Right lung (tissue), 10 donors: ENCODE measurements at places on chromosomes 1 and 21. TPM values are rescaled to one million over a fixed set of nuclear protein-coding genes. Genes with fewer than 3 reads are reported as not detected.

GFI1 gene
- polyA plus RNA-seq: 0.48 TPM

CHIA gene
- polyA plus RNA-seq: 3.9 TPM

LRRIQ3 gene
- polyA plus RNA-seq: 2.0 TPM

ADAM30 gene
- polyA plus RNA-seq: not detected

TRPM2 gene
- polyA plus RNA-seq: 2.4 TPM

PTPN14 gene
- 16.1 TPM for polyA plus RNA-seq

DISP1 gene
- polyA plus RNA-seq: 17.1 TPM

SLC45A1 gene
- 0.91 TPM for polyA plus RNA-seq

H6PD gene
- polyA plus RNA-seq: 48.4 TPM

CGN gene
- 42.0 TPM for polyA plus RNA-seq

SSR2 gene
- 493 TPM for polyA plus RNA-seq

CHTOP gene
- polyA plus RNA-seq: 110 TPM

SLFNL1 gene
- 1.9 TPM for polyA plus RNA-seq

MPL gene
- 0.99 TPM for polyA plus RNA-seq

KCNH1 gene
- 0.59 TPM for polyA plus RNA-seq

TMPRSS15 gene
- polyA plus RNA-seq: not detected

ACTN2 gene
- 3.2 TPM for polyA plus RNA-seq

NID1 gene
- 190 TPM for polyA plus RNA-seq

PIAS3 gene
- 87.1 TPM for polyA plus RNA-seq

CNKSR1 gene
- polyA plus RNA-seq: 24.0 TPM

CLCA4 gene
- polyA plus RNA-seq: not detected

A3GALT2 gene
- not detected for polyA plus RNA-seq

KIAA1614 gene
- 9.5 TPM for polyA plus RNA-seq

NBPF4 gene
- not detected for polyA plus RNA-seq

PRKAA2 gene
- polyA plus RNA-seq: 5.4 TPM

TUFT1 gene
- polyA plus RNA-seq: 6.8 TPM

HPCAL4 gene
- polyA plus RNA-seq: 0.19 TPM

S100A10 gene
- polyA plus RNA-seq: 451 TPM

HES3 gene
- polyA plus RNA-seq: not detected

KIAA0040 gene
- 17.9 TPM for polyA plus RNA-seq

FTCD gene
- polyA plus RNA-seq: 2.4 TPM

IL19 gene
- polyA plus RNA-seq: not detected

LCE1D gene
- not detected for polyA plus RNA-seq
